ENCODE measurements at places on chromosomes 1 and 21. TPM values are rescaled to one million over a fixed set of nuclear protein-coding genes. Genes with fewer than 3 reads are reported as not detected.

- no peak for DNase-seq
- H3K27me3 ChIP-seq = no peaks in the 10 kb centered on the region
- no peak overlapping the region for H3K27ac ChIP-seq
Measured at GRCh38 chr1:99537886-99538617, 107.9 kb upstream of the PALMD start.

- no peak overlapping the region for H3K27ac ChIP-seq
- no peak for DNase-seq
- no peaks in the 10 kb centered on the region for H3K36me3 ChIP-seq
- no peaks in the 10 kb centered on the region for H3K27me3 ChIP-seq
- no peaks in the 10 kb centered on the region for H3K4me1 ChIP-seq
Measured at GRCh38 chr1:193299038-193299437, 112.6 kb upstream of the B3GALT2 start.

GRCh38 chr1:38541223-38541622 lies 318.3 kb downstream of the RRAGC start:
- H3K27me3 ChIP-seq = no peaks in the 10 kb centered on the region
- H3K27ac ChIP-seq = no peak overlapping the region
- H3K36me3 ChIP-seq = no peaks in the 10 kb centered on the region
- H3K4me1 ChIP-seq = no peaks in the 10 kb centered on the region
- no peak overlapping the region for H3K4me3 ChIP-seq

- no peaks in the 10 kb centered on the region for H3K36me3 ChIP-seq
- H3K4me1 ChIP-seq = no peaks in the 10 kb centered on the region
- no peak overlapping the region for H3K27ac ChIP-seq
- no peak for DNase-seq
- no peaks in the 10 kb centered on the region for H3K27me3 ChIP-seq
Measured at GRCh38 chr1:215845234-215845891, 278.3 kb downstream of the KCTD3 start.

- no peaks in the 10 kb centered on the region for H3K27me3 ChIP-seq
- H3K27ac ChIP-seq = no peak overlapping the region
- DNase-seq = no peak
- no peaks in the 10 kb centered on the region for H3K4me1 ChIP-seq
- no peak overlapping the region for H3K4me3 ChIP-seq
Measured at GRCh38 chr1:243312952-243313634, 57.3 kb downstream of the SDCCAG8 start.

DNA sequence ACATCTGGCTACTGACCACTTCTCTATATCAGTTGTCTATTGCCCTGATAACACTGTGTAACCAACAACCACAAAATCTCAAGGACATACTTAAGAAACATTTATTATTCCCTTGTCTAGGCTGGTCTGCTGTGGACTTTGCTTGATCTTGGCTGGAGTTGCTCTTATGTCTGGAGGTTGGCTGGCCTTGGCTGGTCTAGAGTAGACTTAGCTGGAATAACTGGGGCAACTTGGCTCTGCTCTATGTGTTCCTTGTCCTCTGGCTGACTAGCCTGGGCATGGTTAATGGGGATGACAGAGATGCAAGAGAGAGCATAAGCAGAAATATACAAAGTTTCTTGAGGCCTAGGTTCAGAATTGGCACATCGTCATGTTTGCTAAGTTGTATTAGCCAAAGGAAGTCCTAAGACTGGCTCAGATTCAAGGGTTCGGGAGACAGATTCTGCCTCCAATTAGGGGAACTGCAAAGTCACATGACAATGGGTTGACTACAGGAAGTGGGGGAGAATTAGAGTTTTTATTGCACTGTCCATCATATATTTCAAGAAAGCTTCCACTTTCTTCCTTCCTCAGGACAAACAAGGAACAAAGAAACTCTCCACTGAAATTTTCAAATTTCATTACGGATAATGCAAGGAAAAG lies 61.4 kb upstream of the HMCN1 start:
- no peak overlapping the region for H3K27ac ChIP-seq
- no peaks in the 10 kb centered on the region for H3K36me3 ChIP-seq
- DNase-seq = no peak
- no peaks in the 10 kb centered on the region for H3K27me3 ChIP-seq
- H3K4me1 ChIP-seq = peaks cover 3% of the 10 kb centered on the region

GRCh38 chr1:147720557-147720956 lies 39.8 kb downstream of the GJA5 start:
- peaks cover 2% of the 10 kb centered on the region for H3K36me3 ChIP-seq
- peak; percentile 50 for DNase-seq
- H3K27me3 ChIP-seq = peaks cover 3% of the 10 kb centered on the region
- no peak overlapping the region for H3K4me3 ChIP-seq

GRCh38 chr1:92473781-92474495 lies 12.8 kb downstream of the GFI1 start:
- DNase-seq = no peak
- no peaks in the 10 kb centered on the region for H3K36me3 ChIP-seq
- peaks cover 12% of the 10 kb centered on the region for H3K27me3 ChIP-seq
- no peak overlapping the region for H3K27ac ChIP-seq
- no peak overlapping the region for H3K4me3 ChIP-seq

DNA sequence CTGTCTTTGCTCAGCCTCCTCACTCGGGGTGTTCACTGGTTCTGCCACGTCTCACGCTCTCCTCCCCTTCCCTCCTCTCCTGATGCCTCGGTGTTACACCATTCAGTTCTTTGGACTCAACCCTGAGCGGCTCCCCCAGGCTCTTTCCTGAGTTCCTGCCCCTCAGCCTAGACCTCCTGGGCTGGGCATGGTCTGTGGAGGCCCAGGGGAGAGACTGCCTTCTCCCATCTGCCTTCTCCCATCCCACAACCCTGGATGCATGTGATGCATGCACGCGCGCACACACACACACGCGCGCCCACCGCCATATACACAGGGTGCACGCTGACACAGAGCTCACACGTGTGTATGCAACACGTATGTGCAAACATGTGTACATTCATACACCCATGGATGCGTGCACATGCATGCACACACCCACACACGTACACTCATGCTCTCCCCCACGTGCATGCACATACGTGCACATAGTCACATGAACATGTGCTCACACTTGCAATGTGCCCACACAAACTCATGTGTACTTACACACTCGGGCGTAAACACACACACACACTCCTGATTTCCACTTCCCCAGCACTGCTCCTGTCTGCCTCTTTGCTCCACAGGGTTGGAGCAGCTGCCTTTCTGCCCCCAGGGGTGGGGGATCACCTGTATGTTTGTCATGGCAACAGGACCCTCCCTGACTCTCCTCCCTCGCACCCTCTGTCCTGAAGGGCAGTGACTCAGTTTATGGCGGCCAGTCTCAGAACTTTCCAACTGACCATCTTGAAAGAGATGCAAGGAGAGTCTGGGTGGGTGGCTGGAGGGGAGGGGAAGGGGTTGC lies 59.0 kb downstream of the HUNK start:
- H3K4me1 ChIP-seq = no peaks in the 10 kb centered on the region
- no peaks in the 10 kb centered on the region for H3K36me3 ChIP-seq
- H3K27me3 ChIP-seq = no peaks in the 10 kb centered on the region
- no peak overlapping the region for H3K27ac ChIP-seq

GRCh38 chr1:187641907-187642306 lies 813.2 kb downstream of the PLA2G4A start:
- H3K4me1 ChIP-seq = no peaks in the 10 kb centered on the region
- H3K36me3 ChIP-seq = peaks cover 43% of the 10 kb centered on the region
- H3K27me3 ChIP-seq = no peaks in the 10 kb centered on the region
- DNase-seq = no peak
- no peak overlapping the region for H3K4me3 ChIP-seq
- no peak overlapping the region for H3K27ac ChIP-seq

- peak; percentile 76 for DNase-seq
- H3K27ac ChIP-seq = no peak overlapping the region
- H3K36me3 ChIP-seq = no peaks in the 10 kb centered on the region
- H3K27me3 ChIP-seq = no peaks in the 10 kb centered on the region
- no peak overlapping the region for H3K4me3 ChIP-seq
Measured at GRCh38 chr21:44444286-44444931, 10.9 kb upstream of the LRRC3 start.

DNA sequence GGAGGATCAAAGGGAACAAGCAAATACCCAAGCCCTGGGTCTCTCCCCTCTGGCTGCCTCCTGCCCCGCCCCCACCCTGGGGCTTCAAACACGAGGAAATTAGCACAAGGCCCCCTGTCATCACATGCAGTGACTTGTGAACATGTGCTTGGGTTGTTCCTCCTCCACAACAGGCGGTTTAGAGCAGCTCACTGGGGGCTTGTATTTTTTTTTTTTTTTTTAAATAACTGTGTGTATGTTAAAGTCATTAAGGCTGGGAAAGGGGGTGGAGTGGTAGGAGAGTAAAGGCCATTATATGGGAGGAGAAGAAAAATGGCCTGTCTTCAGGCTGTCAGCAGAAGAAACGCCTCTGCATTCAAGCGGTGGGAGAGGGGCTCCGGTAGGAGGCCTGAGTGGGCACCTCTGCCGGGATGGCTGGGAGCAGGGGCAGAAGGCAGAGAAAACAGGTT lies 64.2 kb downstream of the PLXNA2 start:
- H3K36me3 ChIP-seq = no peaks in the 10 kb centered on the region
- H3K4me3 ChIP-seq = no peak overlapping the region
- peaks cover 3% of the 10 kb centered on the region for H3K4me1 ChIP-seq
- no peak overlapping the region for H3K27ac ChIP-seq
- no peaks in the 10 kb centered on the region for H3K27me3 ChIP-seq
- no peak for DNase-seq

DNA sequence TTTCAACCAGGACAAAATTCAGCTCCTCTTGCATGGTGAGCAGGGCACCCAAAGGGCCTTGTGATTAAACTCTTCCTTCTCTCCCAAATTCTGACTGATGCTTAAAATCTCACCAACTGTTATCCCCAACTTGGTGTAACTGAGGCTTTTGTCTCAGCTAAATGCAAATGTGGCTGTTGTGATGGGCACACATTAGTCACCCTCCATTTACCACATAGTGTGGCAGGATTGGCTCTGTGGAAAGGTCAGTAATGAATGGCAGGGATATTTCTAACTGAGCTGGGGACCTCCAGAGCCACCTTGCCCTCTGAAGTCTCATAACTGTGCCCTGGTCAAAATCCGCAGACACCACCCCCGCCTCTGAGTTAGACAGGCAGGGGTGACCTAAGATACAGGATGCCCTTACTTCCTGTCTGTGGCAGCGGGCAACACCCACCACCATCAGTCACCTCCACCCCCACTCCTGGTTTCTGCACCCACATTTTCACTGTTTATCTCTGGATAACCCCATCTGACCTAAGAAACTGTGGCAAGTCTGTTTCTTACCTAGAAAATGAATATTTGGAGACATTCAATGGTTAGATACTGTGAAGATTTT lies 25.4 kb upstream of the RGS16 start:
- no peak overlapping the region for H3K27ac ChIP-seq
- no peaks in the 10 kb centered on the region for H3K36me3 ChIP-seq
- no peak for DNase-seq
- no peak overlapping the region for H3K4me3 ChIP-seq
- H3K27me3 ChIP-seq = no peaks in the 10 kb centered on the region

DNA sequence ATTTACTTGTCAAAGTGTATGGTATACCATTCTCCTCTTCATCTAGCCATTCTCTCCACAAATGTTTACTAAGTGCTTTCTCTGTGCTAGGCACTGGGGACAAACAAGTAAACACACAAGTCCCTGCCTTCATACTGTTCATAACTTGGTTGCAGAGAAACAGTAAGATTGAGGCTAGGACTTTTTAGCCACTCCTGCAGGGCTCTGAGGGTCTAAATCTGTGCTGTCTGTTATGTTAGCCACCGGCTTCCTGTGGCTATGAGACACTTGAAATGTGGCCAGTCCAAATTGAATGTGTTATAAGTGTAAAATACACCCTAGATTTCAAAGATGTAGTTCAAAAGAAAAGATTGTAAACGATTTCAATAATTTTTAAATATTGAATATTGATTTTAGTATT lies 50.2 kb downstream of the AZIN2 start:
- no peaks in the 10 kb centered on the region for H3K36me3 ChIP-seq
- H3K4me3 ChIP-seq = no peak overlapping the region
- no peak for DNase-seq
- no peak overlapping the region for H3K27ac ChIP-seq

Gene C8B
- not detected for total RNA-seq

Gene SORT1
- 41.5 TPM for total RNA-seq

Gene CENPF
- total RNA-seq = 113 TPM

Gene DENND2C
- 3.4 TPM for total RNA-seq

Gene SLC19A2
- total RNA-seq = 12.8 TPM
